ENCODE measurements at places on chromosomes 4 and X. TPM values are rescaled to one million over a fixed set of nuclear protein-coding genes. Genes with fewer than 3 reads are reported as not detected.

- DNase-seq, result no peak
Observed at GRCh38 chr4:7973545-7973981, 33.9 kb upstream of the AFAP1 start.

DNA sequence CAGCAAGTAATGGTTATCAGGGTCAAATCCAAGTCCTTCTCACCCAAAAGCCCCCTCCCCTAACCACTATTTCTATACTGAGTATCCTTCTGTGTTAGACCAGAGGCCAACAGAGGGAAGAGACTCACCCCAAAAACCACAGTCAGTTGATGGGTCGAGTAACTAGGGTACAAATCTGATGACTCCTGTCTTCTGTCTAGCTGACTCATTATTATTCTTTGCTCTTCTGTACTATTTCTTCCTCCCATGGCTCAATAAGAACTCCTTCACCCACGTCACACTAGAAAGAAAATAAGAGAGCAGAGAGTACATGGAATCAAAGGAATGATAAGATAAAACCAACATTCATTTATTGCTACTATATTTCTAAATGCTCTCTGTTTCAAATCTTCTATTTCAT is 2.0 kb downstream of the RAB40A start:
- no peak for DNase-seq

DNA sequence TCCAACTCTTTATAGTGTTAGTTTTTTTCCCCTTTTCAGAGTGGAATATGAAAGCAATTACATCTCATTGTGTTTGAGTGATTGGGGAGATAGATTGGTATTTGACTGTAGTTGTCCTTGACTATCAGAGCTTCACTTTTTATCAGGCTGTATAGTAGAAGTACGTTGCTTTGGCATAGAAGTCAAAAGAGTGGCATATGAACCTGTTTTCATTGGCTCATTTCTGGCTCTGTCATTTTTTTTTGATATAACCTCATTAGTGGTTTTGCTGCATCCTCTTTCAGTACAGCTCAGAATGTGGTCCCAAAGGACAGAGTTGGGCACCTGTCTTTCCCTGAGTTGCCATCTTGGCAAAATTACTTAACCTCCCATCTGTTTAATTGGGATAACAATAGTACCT is 1.4 kb downstream of the TMA16 start:
- DNase-seq, result no peak

- DNase-seq, result no peak
Observed at GRCh38 chrX:119686087-119686691, 6.8 kb downstream of the SEPTIN6 start.

DNA sequence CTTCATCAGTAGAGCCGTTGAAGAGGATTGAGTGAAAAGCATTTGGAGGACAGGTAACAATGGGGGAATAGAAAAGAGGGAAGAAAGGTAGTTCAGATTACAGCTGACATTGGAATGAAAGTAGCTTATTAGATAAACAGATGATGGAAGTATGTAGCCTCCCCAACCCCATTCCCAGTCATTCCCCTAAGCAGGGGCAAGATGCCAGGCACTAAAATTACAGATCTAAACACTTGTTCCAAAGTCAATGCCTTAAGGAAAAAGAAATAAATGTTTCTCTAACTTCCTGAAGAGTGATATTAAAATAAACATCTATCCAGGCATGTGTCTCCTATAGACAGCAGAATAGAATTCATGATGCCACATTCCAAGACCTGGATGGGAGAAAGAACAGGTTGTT is 350.8 kb downstream of the PDGFC start:
- DNase-seq, result no peak

GRCh38 chrX:115650449-115650848 is 89.5 kb downstream of the PLS3 start:
- no peak for DNase-seq

DNA sequence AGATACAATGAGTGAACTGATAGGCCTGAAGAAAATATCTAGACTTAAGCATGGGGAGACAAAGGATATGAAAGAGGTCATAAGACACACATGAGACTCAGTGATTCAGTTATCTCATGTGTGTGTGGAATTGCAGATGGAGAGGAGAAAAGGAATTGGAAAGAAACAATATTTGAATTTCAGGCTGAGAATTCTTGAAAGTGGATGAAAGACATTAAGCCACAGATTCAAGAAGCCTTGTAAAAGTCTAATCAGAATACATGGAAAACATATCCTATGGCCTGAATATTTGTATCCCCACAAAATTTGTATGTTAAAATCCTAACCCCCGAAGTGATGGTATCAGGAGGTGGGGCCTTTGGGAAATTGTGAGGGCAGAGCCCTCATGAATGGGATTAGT is 28.3 kb downstream of the NSUN7 start:
- no peak for DNase-seq

DNA sequence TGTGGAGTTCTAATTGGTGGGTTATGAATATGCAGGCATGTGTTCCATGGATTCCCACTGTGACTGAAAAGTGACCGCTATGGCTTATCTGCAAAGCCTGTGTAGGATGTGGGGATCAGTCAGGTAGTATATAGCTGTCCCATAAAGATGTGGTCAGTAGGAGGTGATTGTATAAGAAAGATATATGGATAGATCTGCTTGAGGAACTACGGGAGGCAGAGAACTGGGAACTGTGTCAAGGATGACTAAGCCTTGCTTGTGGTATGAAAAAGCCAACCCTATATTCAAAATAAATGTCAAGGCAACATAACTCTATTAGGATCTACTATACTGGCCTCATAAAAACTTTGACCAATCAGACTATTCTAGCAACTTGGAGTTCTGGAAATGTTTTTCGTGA is 185.2 kb downstream of the KLHL4 start:
- no peak for DNase-seq

DNA sequence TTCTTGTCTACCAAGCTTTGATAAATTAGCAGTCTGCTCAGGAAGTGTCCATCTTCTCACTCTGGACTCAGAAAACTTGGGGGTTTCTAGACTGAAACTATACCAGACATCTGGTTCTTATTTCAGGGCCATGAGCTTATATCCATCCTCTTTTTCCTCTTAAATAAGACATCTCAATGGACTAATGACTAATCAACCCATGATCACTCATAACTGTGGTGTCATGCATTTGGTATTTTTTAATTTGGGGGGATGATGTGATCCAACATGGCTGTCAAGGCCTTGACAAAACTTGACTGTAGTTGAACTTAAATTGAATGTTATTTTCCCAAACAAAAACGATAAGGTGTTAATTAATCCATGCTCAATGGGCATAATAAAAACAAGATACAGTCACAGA is 87.8 kb downstream of the GPRASP3 start:
- no peak for DNase-seq

- DNase-seq, result no peak
Observed at GRCh38 chr4:184317234-184317918, 99.7 kb upstream of the ENPP6 start.

- DNase-seq, result no peak
Observed at GRCh38 chr4:176957353-176958118, 164.8 kb upstream of the VEGFC start.

DNA sequence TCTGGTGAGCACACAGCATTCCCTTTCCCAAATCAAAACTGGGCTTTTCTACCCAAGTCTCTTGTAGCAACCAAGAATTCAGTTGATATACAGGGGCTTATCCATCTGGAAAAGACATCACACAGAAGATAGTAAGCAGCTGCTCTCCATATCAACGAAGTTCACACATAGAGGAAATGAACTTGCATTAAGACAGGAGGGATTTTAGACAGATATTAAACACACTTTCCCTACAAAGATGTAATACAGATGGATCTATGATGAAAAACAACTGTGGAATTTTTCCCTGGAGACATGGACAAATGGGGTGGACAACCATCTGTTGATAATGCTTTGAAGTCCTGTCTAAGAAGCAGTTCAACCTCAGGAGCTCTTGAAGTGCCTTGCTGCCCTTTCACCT is 9.8 kb upstream of the PDE5A start:
- no peak for DNase-seq

DNA sequence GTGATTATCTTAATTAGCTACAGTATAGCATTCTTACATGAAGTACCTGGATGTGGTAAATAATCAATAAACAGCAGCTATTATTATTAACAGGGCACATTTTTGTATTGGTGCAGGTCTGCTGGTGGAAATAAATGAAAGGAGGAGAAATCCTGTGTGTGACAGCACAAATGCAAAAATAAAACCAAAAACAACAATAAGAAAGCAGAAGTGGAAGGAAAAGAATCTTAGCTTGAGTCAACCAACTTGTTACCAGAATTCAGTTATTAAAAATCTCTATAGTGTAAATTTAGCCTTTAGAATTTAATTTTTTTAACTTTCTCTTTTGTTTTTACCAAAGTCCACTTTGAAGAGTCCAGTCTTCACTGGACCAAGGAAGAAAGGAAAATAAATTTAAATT is 63.1 kb upstream of the LSM6 start:
- DNase-seq, result no peak

LIMCH1 gene
- 23.6 TPM for total RNA-seq

FREM3 gene
- not detected for total RNA-seq

HS6ST2 gene
- 11.4 TPM for total RNA-seq

SETD7 gene
- 25.2 TPM for total RNA-seq

DKK2 gene
- 0.32 TPM for total RNA-seq

TCP11X2 gene
- 0.22 TPM for total RNA-seq

VEGFC gene
- 11.9 TPM for total RNA-seq

RTL9 gene
- 0.38 TPM for total RNA-seq

MID2 gene
- total RNA-seq, result 29.1 TPM

TMEM131L gene
- 11.1 TPM for total RNA-seq

UPF3B gene
- total RNA-seq, result 3.5 TPM
